BE2C (cell line): ENCODE measurements at places on chromosomes 3 and 15.

- DNase-seq: no peak
These were observed 87.6 kb upstream of the MYZAP start for GRCh38 chr15:57503911-57504598.

DNA sequence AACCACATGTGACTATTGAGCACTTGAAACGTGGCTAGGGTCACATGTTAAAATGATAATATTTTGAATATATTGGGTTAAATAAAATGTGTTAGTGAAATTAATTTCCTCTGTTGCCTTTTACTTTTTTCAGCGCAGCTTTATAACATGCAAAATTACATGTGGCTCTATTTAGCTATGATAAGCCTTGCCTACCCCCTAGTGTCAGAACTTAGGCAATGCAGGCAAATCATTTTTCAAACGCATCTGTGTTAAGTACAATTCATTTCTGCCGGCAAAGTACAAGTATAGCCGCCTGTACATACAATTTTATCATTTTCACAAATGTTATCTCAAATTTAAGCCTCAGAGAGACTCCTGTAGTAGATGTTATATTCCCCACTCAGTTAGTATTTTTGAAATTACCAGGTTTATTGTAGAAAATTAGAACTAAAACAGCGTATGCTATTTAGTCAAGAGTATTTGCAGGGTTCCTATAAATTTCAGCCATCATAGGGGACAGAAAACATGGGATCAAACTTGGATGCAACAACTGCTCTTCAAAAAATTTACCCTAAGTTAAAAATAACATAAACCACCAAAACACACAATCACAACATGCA, 56.1 kb downstream of the TAFA4 start:
- peak; percentile 28 for DNase-seq

- no peak for DNase-seq
These were observed 29.2 kb upstream of the CYP11A1 start for GRCh38 chr15:74396445-74397238.

GRCh38 chr3:160226026-160226907, 1.0 kb downstream of the C3orf80 start:
- DNase-seq: peak; percentile 21
